ENCODE measurements at places on chromosomes 7 and 10.

DNA sequence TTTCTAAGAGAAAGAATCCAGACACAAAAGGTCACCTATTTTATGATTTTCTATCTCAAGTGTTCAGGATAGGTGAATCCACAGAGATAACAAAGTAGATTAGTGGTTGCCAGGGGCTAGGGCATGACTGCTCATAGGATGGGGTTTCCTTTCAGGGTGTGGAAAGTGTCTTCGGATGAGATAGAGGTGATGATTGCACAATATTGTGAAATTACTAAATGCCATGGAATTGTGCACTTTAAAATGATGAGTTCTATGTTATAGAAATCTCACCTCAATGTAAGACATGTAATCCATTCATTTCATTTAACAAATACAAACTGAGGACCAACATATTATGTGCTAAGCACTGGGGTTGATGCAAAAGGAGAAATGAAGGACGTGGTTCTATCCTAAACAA lies 76.4 kb upstream of the GALNT17 start:
- no peak for DNase-seq

GRCh38 chr10:114239994-114240345 lies 916 bp downstream of the VWA2 start:
- no peak for DNase-seq

GRCh38 chr10:43322331-43322730 lies 49.1 kb upstream of the FXYD4 start:
- no peak for DNase-seq

GRCh38 chr10:70191972-70192305 lies 21.6 kb upstream of the SAR1A start:
- DNase-seq, result no peak

GRCh38 chr10:105963334-105963884 lies 1201.1 kb downstream of the SORCS1 start:
- no peak for DNase-seq

- DNase-seq, result no peak
Measured at GRCh38 chr10:104077663-104078151, 8.0 kb downstream of the COL17A1 start.

DNA sequence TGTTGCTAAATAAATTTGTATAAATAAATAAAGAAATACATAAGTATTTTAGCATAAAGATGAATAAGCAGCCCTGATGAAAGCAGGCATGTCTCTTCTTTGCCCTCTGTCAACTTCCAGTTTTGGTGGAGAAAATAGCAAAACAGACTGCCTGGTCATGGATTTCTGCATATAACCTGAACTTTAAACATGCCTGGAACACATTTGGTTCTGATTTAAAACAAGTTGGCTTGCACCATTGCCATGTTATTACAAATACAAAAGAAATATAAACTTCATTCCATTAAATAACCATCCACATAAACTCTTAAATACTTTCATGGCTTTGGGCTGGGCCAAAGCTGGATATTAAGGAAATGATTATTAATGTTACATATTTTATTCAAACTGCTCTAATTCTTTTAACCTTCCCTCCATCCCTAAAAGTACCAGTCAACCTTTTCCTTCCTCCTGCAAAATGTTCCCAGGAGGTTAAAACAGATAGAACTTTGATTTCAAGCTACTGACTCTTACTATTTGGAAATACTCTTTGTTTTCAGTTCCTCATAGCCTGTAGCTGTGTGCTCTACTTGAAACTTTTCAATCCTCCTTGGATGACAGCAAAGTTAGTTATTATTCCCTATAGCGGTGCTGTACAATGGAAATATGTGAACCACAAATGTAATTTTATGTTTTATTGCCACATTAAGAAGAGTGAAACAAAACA lies 96.3 kb downstream of the BICC1 start:
- no peak for DNase-seq

GRCh38 chr7:110664803-110665202 lies 426.1 kb upstream of the LRRN3 start:
- no peak for DNase-seq

GRCh38 chr7:112981966-112982365 lies 104.7 kb downstream of the GPR85 start:
- no peak for DNase-seq

GRCh38 chr10:67836488-67836887 lies 1.5 kb downstream of the DNAJC12 start:
- no peak for DNase-seq

- no peak for DNase-seq
Measured at GRCh38 chr7:70392877-70393435, 739.0 kb upstream of the GALNT17 start.

GRCh38 chr10:127556916-127557315 lies 7.8 kb downstream of the NPS start:
- DNase-seq, result no peak

GRCh38 chr10:78804411-78805032 lies 264.2 kb upstream of the ZMIZ1 start:
- DNase-seq, result no peak

- no peak for DNase-seq
Measured at GRCh38 chr10:121448766-121449421, 149.3 kb downstream of the FGFR2 start.

DNA sequence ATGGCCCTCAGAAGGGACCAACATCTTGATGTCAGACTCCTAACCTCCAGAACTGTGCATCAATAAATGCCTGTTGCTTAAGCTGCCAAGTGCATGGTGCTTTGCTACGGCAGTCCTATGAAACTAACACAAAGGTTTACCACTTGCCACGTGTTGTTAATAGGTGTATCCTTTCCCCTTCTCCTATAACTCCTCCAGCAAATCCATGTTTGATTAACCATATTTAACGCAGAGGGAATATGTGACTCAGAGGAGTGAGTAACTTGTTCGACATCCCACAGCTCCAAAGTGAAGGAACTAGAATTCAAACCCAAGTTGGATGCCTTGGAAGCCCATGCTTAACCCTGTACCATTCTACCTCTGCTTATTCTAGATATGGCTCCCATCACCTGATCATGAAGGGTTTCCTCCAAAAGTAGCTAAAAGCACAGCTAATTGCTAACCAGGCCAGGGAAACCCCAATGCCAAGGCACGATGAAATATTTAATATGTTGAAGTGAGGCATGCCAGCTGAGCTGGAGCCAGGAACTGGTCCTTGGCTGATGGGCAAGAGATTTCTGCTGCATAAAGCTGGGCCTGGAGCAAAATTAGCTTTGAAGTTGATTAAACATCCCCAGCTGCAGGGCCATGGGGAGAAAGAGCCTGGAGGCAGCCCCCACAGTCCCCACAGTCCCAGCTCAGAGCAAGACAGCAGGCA lies 131.9 kb downstream of the C10orf90 start:
- no peak for DNase-seq

GRCh38 chr7:39761449-39761848 lies 138.1 kb downstream of the RALA start:
- DNase-seq, result no peak

DNA sequence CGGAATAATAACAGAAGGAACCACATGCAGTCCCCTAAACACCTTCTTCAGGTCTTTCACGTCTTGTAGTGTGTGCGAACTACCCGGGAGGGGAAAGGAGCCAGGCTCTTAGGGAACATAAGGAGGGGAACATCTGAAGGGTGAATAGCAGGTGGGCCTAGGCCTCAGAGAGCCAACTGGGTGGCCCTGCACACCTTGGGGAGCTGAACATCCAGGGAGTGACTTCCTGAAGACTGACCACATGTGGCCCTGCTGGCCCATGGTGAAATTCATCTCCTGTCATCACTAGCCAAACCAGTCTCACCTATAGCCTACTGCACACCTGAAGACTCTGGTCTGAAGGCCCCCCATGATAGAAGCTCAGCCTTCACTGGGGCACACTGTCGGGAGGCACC lies 5.6 kb downstream of the CALML3 start:
- DNase-seq, result no peak

GRCh38 chr7:138773817-138774216 lies 24.0 kb upstream of the TMEM213 start:
- no peak for DNase-seq

- DNase-seq, result no peak
Measured at GRCh38 chr7:91347290-91347689, 83.1 kb downstream of the FZD1 start.

DNA sequence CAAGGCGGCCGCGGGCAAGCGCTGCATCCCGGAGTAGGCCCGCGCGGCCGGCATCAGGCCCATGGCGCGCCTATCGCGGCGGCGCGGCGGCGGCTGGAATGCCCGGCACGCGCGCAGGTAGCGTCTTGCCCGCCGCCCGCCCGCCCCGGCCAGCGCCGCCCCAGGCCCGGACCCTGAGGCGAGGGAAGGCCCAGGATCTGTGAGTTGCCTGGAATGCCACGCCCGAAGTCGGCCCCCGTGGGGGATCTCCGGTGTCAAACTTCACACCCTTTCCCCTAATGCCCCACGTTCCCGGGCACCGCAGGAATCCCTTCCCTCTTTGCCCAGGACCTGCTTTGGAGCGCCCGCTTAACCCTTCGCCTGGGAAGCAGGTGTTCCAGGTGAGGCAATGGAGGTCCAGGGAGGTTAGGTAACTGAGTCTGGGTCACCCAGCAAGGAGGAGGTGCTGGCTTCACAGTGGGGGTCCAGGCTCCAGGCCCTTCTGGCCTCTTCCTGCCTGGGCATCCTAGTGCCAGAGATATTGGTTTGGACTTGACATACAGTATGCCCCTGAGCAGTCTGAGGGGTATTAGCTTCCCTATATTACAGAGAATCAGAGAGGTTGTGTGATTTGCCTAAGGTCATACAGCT lies 138.1 kb downstream of the ARHGAP22 start:
- DNase-seq, result no peak

DNA sequence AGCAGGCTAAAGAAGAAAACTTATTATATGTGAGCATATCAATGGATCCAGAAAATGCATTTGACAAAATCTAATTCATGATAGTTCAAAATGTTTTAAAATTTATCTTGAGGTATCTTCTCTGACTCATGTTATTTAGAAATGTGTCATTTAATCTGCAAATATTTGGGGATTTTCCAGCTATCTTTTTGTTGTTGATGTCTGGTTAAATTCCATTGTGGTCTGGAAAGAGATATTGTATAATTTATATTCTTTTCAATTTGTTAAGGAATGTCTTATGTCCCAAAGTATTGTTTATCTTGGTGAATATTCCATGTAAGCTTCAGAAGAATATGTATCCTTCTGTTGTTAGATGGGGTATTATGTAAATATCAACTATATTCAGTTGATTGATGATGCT lies 942.5 kb downstream of the KCNMA1 start:
- DNase-seq, result no peak

- DNase-seq, result peak; percentile 90
Measured at GRCh38 chr7:584122-584465, 64.4 kb upstream of the PDGFA start.

DNA sequence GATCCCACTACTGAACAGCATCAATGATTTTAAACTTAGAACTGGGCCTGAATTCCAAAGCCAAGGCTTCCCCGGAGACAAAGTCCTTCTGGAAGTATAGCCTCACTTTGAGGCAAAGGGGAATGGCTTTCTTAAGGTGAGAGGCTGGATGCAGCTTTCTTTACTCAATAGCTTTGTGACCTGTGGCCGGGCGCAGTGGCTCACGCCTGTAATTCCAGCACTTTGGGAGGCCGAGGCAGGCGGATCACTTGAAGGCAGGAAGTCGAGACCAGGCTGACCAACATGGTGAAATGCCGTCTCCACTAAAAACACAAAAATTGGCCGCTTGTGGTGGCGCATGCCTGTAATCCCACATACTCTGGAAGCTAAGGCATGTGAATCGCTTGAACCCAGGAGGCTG lies 3.2 kb upstream of the FGFR2 start:
- no peak for DNase-seq

- no peak for DNase-seq
Measured at GRCh38 chr7:30731581-30731980, 20.4 kb upstream of the INMT start.

- no peak for DNase-seq
Measured at GRCh38 chr7:91565499-91566401, 301.5 kb downstream of the FZD1 start.

GRCh38 chr10:8365935-8366911 lies 311.7 kb downstream of the GATA3 start:
- DNase-seq, result peak; percentile 58

DNA sequence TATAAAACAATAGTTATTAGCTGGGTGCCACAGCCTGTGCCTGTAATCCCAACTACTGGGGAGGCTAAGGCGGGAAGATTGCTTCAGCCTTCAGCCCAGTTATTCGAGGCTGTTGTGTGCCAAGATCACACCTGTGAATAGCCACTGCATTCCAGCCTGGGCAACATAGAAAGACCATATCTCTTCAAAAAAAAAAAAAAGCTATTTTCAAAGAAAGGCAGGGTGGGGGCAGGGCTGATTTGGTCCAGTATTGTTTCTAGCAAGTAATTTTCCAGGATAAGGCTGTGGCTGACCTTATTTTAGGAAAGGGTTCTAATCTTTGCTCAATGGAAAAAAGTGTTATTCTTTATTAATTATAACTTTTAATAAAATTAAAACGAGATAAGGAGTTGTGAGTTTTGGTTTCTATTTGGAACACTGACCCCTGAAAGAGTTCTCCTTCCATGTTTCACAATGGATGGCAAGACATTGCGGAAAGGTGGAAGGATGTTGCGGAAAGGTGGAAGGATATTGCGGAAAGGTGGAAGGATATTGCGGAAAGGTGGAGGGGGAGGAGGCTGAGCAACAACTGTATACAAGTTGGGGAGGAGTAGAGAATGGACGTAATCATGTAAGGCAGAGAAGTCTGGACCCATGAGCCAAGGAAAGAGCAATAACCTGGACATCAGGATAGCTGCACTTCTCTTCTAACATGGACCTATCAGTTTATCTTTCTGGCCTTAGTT lies 1.5 kb upstream of the C1GALT1 start:
- DNase-seq, result no peak

- DNase-seq, result no peak
Measured at GRCh38 chr7:54722026-54722425, 37.0 kb downstream of the SEC61G start.

- no peak for DNase-seq
Measured at GRCh38 chr7:4245135-4245865, 436.8 kb upstream of the FOXK1 start.

DNA sequence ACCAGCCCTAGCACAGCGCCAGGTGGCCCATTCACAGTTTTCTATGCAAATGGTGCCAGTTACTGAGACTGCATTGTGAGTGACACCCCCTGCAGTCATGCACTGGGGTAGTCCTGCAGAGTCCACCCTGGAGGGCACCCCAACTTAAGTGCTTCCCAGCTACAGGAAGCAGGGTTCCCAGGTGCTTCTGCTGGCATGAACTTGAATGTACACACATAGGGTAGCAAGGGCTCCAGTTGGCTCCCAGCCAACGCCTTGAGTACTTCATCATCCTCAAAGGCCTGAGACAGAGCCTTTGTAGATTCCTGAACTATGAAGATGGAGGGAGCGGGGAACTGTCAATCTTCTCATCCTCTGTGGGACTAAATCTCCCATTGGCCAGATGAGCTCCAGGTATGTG lies 11.5 kb upstream of the NPFFR1 start:
- no peak for DNase-seq

- DNase-seq, result no peak
Measured at GRCh38 chr7:18708204-18708603, 212.7 kb downstream of the HDAC9 start.

- no peak for DNase-seq
Measured at GRCh38 chr10:95431900-95432342, 129.2 kb downstream of the SORBS1 start.

Measured in stimulated activated CD4-positive, alpha-beta T cell treated with anti-CD3 and anti-CD28 coated beads, Interleukin-2, amount 100 ng/mL, for 24 hours (primary cell).